Right ventricle myocardium inferior (tissue), 1 donor: ENCODE measurements at places on chromosomes 16 and 17. TPM values are rescaled to one million over a fixed set of nuclear protein-coding genes. Genes with fewer than 3 reads are reported as not detected.

C17orf100 gene
- total RNA-seq: 0.92 TPM

SLFN14 gene
- not detected for total RNA-seq

OR1A1 gene
- total RNA-seq: not detected

GRCh38 chr16:62926121-62926801 lies 890.0 kb upstream of the CDH8 start:
- no peak for DNase-seq

GRCh38 chr17:57077000-57077399 lies 8.0 kb upstream of the AKAP1 start:
- DNase-seq: no peak

GRCh38 chr16:14616280-14616679 lies 13.8 kb downstream of the PARN start:
- DNase-seq: no peak
